Stimulated activated CD8-positive, alpha-beta memory T cell treated with anti-CD3 and anti-CD28 coated beads, Interleukin-15, amount 100 ng/mL, for 24 hours (primary cell): ENCODE measurements at places on chromosomes 1 and 21.

DNA sequence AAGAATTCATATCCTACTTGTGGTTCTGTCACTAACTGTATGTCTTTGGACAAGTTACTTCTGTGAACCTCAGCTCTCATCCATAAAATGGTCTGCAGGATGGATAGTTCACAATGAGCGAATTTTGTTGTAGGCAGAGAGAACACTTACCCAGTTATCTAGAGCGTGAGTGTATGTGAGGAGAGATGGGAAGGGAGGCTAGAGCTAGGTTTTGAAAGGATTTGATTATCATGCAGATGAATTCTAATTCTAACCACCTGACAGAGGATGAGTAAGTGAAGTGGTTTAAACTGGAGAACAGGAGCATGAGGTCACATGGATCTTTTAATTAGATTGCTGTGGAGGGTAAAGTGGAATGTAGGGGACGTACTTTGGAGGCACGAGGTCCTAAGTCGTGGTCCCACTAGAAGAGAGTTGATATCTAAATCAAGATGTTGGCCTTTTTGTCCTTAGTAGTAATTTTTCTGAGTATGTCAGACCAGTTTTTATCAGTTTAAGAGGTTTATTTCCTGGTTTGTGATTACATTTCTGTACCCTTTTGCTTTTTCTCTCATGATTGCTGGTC, 5.0 kb downstream of the SUCO start:
- no peak for DNase-seq

DNA sequence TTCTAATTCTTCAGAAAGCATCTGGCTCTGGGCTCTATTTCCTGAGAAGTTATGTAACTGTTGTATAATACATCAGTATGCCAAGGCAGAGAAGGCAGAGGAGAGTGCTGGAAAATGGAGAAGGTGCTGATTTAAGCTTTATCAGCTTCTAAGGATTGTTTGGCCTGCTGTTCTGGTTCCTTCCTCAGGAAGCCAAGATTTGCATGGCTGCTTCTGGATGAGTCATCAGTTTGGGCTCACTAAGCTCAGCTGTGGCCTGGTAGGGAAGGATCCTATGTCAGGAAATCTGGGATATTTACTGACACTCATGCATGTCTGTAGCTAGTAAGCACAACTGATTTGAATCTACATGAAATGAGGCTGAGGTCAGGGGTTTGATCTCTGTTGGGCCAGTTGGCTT, 73.2 kb upstream of the ADGRL4 start:
- DNase-seq: no peak

DNA sequence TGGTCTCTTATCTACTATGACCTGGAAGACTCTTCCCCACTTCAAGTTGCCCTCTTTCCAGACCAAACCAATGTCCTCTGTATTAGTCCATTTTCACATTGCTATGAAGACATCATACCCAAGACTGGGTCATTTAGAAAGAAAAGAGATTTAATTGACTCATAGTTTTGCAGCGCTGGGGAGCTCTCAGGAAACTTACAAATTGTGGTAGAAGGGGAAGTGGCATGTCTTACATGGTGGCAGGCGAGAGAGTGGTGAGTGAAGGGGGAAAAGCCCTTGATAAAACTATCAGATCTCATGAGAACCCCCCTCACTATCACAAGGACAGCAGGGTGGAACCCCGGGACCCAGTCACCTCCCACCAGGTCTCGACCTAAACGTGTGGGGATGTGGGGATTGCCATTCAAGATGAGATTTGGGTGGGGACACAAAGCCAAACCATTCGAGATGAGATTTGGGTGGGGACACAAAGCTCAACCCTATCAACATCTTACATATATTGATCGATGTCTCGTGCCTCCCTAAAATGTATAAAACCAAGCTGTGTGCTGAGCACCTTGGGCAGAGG, 14.2 kb upstream of the AGPAT3 start:
- no peak for DNase-seq

DNA sequence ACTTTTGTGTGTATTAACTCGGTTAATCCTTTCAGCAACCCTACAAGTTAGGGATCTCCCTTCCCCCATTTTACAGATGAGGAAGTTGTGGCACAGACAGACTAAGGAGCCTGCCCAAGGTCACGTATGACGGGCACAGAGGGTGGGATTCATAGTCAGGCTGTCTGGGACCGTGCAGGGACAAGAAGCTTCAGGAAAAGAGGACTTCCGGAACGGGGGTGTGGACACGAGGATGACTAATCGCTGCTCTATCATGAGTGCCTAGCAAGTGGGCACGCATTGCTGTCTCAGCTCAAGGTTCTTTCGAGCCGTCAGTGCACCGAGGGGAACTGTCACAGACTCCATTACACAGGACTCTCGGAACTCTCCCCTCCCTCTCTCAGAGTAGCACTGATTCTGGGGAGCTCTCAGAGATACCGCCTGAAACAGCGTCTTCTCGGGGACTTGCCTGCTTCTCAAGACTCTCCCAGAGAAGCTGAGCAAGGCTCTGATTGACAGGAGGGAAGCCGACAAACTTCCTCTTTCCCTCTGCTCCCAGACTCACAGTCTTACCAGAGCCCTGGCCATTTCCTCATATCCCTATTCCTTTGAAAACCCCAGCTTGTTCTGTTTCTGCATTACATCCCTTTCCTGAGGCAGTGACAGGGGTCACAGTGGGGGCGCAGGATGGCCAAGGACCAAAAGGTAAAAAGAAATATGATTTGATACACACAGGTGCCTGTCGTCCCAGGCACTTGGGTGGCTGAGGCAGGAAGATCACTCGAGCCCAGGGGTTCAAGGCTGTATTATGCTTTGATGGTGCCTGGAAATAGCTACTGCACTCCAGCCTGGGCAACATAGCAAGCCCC, 14.4 kb downstream of the FHAD1 start:
- no peak for DNase-seq

GRCh38 chr1:21129407-21129806, 47.3 kb downstream of the EIF4G3 start:
- DNase-seq: no peak

- DNase-seq: no peak
Measured at GRCh38 chr21:38089763-38090046, 167.1 kb upstream of the KCNJ15 start.

DNA sequence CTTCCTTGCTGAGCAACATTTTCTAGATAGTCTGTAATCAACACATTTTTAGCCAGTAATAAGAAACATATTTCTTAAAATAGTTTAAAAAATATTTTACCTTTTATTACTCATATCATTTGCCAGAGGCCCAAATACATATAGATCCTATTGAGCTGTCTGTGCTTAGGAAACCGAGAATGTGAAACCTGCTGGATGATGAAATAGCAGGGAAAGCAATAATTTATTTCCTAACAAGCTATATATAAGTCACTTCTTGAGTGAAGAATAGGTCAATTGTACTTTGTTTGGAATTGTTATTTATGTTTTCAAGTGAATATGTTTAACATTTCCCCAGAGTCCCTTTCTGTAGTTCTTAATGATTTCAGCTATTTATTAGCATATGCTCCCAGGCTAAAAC, 339.9 kb upstream of the TMPRSS15 start:
- DNase-seq: no peak

- DNase-seq: no peak
Measured at GRCh38 chr21:44958471-44959191, 18.8 kb downstream of the SLX9 start.
